H1 (cell line): ENCODE measurements at places on chromosomes 7 and 10. TPM values are rescaled to one million over a fixed set of nuclear protein-coding genes. Genes with fewer than 3 reads are reported as not detected.

- no peak for DNase-seq
These were observed 115.2 kb downstream of the TCERG1L start for GRCh38 chr10:131196176-131196885.

- DNase-seq: no peak
These were observed 458.8 kb downstream of the DNAJB6 start for GRCh38 chr7:157795643-157796042.

DNA sequence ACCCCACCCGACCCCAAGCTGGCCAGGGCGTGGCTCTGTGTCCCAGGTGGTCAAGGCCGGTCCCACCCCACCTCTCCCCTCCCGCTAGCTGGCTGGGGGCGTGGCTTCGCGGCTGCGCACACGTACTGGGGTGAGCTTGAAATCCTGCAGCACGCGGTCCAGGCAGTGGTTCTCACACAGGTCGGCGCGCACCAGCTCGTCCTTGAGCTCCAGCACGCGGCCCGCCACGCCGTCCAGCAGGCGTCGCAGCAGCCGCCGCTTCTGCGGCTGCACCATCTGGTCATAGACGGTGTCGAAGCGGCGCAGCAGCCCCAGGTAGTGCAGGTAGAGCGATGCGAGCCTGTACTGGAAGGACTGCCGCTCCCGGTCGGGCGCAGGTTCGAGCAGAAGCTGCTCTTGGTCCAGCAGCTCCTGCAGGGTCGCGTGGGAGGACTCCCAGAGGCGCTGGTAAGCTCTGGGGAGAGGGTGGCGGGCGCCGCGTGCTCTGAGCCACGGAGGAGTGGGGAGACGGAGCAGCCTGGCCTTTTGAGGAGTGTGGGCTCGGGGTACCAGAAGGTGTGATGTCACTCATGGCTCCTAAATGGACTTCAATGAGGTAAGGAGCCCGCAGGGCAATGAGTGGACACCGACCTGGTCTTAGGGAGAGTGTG, 5.8 kb downstream of the H2BK1 start:
- DNase-seq: no peak

DNA sequence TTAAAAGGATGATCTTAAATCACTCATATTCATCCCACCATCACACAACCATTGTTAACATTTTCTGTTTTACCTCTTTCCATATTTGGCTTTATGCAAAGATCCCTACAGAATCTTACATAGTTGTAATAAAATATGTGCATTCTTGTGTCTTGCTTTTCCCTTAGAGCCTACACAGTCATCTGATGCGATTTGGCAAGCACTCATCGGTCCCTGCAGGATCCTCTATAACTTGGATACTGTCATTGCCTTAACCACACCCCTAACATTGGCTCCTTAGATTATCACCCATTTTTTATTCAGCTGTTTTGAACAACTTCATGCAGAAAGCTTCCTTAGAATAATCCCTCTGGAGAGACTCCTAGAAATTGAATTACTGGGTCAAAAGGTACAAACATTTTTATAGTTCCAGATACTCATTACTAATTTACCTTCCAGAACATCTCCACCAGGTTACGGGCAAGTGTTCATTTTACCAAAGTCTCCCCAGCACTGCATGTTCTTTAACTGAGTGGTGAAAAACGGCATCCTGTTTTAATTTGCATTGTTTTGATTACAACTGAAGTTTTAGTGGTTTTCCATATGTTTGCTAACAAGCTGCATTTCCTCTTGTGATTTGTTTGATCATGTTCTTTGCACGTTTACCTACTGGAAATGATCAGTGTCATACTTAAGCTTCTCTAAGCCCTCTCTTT, 268.3 kb downstream of the GRID1 start:
- no peak for DNase-seq

- no peak for DNase-seq
These were observed 6.8 kb upstream of the LAT2 start for GRCh38 chr7:74202841-74203556.

DNA sequence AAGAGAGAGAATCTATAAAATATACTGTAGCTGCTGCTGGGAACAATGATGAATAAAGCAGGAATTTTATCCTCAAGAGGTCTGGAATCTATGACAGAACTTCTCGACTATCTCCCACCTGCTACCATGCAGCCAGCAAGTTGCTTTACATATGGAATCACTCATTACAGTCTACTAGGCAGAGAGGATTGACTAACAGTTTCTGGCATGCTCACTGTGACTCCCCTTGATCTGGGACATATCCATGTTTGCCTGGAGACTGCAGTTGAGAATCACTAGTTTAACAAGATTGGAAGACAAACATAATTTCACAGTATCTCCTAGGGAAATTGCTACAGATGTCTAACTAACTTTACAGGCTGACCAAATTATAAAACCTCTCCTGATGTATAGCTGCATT, 13.3 kb downstream of the GPR37 start:
- DNase-seq: no peak

- DNase-seq: no peak
These were observed 478.6 kb downstream of the LRMDA start for GRCh38 chr10:75910032-75910431.

PTF1A gene
- total RNA-seq: not detected in 2 replicates

OR13A1 gene
- total RNA-seq: not detected in 2 replicates

RADIL gene
- total RNA-seq: 5.0 and 5.4 TPM in 2 replicates
